Glutamatergic neuron (in vitro differentiated cells): ENCODE measurements at places on chromosomes 5 and 9.

DNA sequence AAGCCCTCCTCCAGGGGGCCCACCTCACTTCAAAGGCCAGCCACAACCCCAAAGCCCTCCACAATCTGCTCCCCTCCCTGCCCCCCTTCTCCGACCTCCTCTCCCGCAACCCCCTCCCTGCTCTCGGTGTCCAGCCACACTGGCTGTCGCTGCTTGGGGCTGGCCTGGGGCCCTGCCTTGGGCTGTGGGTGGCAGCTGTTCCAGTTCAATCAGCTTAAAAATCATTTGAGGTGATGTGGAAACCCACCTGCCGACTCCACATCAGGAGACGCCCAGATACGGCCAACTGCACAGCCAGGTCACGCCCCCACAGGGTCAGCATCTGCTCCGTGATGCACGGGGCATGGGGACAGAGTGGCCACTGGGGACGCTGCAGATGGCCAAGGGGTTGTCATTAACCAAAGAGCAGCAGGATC, 107.0 kb upstream of the MVB12B start:
- peak; percentile 78 for DNase-seq

DNA sequence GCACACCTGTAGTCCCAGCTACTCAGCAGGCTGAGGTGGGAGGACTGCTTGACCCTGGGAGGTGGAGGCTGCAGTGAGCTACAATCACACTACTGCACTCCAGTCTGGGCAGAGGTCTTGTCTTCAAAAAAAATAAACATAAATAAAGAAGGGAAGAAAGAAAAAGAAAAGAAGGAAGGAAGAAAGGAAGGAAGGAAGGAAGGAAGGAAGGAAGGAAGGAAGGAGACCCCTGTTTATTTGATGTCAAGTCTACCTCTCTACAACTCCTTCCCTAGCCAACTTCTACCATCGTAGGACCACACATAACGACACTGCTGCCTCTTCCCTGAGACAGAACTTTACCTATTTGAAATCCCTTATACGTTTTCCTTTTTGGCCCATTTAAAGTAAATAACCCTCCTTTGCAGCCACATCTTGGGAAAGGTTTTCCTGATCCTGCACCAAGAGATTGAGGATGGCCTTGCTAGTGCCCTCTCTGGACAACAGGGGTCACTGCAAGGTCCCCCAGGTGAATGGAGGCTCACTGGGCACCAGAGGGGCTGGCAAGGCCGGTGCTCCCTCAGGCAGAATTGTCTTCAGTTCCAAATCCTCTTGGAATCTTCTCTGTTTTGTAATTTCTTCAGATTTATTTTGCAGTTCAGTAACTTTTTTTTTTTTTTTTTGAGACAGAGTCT, 10.5 kb downstream of the RPS14 start:
- peak; percentile 58 for DNase-seq

- DNase-seq: no peak
These were observed 404.9 kb downstream of the CDK5RAP2 start for GRCh38 chr9:120175031-120175430.

DNA sequence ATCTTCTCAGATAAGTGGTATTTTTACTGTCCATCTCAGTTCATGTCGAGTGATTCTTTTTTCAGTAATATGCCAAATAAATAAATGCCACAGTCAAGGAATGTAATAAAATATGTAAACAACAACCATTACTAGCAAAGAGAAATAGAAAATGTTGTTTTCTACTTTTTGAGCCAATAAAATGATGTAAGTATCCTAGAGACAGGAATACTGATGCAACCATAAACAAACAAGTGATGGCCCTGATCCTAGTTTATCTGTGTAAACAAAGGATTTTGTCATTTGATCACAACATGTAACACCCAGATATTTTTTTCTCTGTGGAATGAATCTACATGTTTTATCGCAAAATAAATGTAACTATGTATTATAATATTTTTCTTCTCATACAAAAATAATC, 1852.8 kb downstream of the EFNA5 start:
- DNase-seq: no peak

- peak; percentile 93 for DNase-seq
These were observed 1.7 kb downstream of the CPLX2 start for GRCh38 chr5:175873088-175873454.

- DNase-seq: no peak
These were observed 11.6 kb upstream of the SFXN1 start for GRCh38 chr5:175466700-175467318.

DNA sequence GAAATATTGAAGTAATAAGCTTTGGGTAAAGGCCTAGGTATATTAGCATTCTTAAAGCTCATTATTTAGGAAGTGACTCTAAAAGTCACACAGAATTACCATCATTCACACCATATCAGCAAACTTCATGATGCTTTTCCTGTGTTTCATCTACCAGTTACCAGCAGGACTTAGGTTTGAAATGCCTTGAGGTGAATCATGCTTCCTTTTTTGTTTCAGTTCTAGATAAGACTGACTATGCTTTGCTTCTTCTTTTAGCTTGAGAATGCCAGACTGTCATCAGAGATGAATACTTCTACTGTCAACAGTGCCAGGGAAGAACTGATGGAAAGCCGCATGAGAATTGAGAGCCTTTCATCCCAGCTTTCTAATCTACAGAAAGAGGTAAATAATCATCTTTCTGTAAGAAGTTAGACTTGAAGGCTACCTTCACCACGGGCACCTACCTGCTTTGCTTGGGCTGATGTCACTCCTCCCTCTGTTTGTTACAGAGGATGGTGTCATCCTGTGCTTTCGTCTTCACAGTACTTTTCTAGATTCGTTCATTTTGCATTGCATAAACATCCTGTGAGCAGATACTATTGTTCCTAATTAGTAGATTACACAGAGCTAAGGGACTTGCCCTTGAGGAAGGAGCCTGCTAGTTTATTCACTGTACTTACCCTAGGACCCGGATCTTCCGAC, 34.7 kb downstream of the LMNB1 start:
- DNase-seq: no peak

GRCh38 chr5:81835814-81836367, 85.0 kb upstream of the SSBP2 start:
- no peak for DNase-seq

DNA sequence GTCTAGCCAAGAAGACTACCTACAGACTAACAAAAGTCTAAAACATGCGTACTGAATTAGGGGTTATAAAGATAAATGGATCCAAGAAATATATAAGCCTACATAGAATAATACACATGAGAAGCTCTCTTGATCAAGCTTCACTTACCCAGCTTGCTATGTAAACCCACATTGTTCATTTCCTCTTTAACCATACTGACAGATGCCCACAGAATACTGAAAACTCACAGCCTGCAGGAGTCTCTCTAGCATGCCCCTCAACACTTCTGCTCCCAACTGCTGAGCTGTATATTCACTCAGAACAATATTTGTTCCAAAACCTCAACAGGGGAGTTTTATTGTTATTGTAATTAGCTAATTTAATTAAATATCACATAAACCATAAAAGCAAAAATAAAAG, 52.4 kb downstream of the RFX3 start:
- DNase-seq: no peak

DNA sequence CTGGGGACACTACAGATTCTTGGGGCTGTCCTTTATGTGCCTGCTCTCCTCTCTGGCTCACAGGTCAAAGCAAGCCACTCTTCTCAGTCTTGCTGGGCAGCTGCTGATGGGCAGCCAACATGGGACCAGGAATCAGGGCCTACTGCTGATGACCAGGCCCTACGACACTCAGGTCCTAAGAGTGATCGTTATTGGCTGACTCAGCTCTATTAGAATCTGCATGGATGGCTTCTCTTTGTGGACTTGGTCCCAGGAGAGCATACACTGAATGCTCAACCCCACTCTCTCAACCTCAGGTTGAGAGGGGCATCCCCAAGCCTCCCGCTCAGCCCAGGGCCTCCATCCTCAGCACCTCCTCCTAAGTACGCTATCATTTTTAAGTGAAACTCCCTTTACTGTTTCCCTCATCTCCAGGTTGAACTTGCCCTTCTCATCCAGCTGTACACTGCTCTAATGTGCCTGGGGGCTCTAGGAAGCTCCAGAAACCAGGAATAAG, 250.8 kb upstream of the PANK3 start:
- DNase-seq: no peak

- DNase-seq: no peak
These were observed 26.1 kb downstream of the AP3B1 start for GRCh38 chr5:78268356-78268755.

DNA sequence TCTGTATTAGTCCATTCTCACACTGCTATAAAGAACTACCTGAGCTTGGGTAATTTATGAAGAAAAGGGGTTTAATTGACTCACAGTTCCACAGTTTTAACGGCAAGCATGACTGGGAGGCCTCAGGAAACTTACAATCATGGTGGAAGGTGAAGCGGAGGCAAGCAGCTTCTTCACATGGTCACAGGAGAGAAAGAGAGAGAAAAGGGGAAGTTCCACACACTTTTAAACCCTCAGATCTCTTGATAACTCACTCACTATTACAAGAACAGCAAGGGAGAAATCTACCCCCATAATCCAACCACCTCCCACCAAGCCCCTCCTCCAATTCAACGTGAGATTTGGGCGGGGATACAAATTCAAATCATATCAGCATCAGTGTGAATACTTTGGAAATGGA, 133.4 kb upstream of the SLC30A5 start:
- DNase-seq: no peak

GRCh38 chr5:35518104-35518503, 99.6 kb upstream of the SPEF2 start:
- no peak for DNase-seq

DNA sequence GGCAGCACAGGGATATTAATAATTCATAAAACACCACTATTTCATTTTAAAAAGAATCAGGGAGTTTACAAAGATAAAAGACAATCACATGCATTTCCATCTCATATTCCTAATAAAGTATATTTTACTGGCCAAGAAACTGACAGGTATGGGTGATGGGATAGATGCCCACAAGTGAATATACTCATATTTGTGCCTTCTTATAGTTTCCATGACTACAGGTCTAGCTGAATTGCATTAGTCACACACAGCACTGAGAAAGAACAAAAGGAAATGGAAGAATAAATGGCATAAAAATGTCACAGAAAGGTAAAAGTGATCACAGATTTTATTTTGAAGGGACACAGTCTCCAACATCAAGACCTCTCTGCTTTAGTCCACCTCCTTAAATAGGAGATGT, 193.5 kb downstream of the PLK2 start:
- DNase-seq: no peak

GRCh38 chr5:25451294-25451693, 806.5 kb upstream of the CDH10 start:
- no peak for DNase-seq

DNA sequence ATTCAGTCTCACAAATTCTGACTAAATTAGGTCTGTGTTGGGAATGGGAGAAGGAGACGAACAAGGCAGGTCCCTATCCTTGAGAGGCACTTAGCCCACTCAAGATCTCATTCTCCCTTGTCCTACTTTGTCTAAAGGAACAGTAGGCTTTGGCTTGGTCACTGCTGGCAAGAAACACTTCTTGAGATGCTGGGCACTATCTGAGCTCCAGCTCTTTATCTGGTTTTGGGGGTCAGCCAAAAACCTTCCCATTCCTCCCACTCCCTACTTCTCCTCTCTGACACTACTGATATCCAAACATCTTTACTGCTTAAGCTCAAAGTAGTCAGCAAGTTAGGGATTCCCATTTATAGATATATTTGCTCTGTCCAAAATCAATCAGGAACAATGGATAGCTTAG, 155.2 kb downstream of the MAPKAP1 start:
- no peak for DNase-seq

- no peak for DNase-seq
These were observed 7.5 kb downstream of the RASGRF2 start for GRCh38 chr5:80967500-80968181.

DNA sequence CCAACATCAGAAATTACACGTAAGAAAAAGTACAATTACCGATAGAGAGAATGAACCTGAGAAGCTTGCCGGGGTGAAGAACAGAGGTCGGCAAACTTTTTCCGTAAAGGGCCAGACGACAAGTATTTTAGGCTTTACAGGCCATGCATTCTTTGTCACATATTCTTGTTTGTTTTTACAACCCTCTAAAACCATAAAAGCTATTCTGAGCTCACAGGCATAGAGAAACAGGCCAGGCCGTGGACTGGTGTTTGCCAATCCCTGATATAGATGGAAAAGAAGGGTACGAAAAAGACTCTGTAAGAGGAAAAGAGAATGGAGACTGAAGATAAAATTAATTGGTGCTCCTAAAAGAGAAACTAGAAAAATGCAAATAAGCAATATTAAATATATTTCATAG, 15.4 kb downstream of the SFXN1 start:
- DNase-seq: no peak

GRCh38 chr9:105098370-105098769, 146.1 kb upstream of the SLC44A1 start:
- DNase-seq: no peak

GRCh38 chr9:129458155-129458661, 162.7 kb downstream of the C9orf50 start:
- DNase-seq: no peak

- no peak for DNase-seq
These were observed 355.9 kb downstream of the ADAMTS6 start for GRCh38 chr5:65125591-65126541.

DNA sequence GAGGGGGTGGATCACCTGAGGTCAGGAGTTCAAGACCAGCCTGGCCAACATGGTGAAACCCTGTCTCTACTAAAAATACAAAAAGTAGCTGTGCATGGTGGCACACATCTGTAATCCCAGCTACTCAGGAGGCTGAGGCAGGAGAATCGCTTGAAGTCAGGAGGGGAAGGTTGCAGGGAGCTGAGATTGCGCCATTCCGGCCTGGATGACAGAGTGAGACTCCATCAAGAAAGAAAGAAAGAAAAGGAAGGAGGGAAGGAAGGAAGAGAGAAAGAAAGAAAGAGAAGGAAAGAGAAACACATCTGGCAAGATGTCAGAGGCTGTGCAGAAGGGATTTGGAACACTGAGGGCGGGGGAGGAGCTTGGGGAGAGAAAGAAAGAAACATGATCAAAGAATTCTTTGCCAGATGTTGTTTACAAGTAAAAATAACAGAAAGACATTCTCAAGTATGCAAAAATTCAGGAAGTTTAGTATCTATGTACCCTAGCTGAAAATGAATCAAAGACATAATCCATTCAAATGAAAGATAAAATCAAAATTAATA, 93.7 kb downstream of the AK8 start:
- DNase-seq: no peak

GRCh38 chr5:124951661-124952060, 205.2 kb upstream of the ZNF608 start:
- DNase-seq: no peak

GRCh38 chr9:88775559-88775958, 215.7 kb upstream of the S1PR3 start:
- no peak for DNase-seq

GRCh38 chr5:81147011-81147885, 85.9 kb upstream of the CKMT2 start:
- DNase-seq: no peak

- no peak for DNase-seq
These were observed at the start of gene HSDL2 for GRCh38 chr9:112380102-112380824. Gene HSDL2 (plus strand): TSS chr9:112380108. CDS start chr9:112380164, 56 bp downstream.

GRCh38 chr9:125183054-125183453, 6.5 kb downstream of the PPP6C start:
- DNase-seq: no peak

DNA sequence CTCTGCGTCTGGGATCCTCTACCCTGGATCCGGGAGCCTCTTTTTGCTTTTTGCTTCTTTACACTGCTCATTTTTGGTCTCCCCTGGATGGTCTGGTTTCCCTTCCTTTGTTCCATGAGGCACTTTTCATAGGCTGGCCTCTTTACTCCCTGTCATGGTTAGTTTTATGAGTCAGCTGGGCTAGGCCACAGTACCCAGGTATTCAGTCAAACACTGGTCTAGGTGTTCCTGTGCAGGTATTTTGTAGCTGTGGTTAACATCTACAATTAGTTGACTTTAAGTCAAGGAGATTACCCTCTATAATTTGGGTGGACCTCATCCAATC, 17.5 kb downstream of the ANKRD33B start:
- no peak for DNase-seq

GRCh38 chr9:132094314-132094791, 14.7 kb upstream of the MED27 start:
- DNase-seq: no peak
